ENCODE measurements at places on chromosomes 2 and 18.

- no peak for DNase-seq
These were observed 20.9 kb upstream of the CCBE1 start for GRCh38 chr18:59718108-59718463.

- DNase-seq, result no peak
These were observed 165.3 kb downstream of the SNTG2 start for GRCh38 chr2:1115843-1116539.

DNA sequence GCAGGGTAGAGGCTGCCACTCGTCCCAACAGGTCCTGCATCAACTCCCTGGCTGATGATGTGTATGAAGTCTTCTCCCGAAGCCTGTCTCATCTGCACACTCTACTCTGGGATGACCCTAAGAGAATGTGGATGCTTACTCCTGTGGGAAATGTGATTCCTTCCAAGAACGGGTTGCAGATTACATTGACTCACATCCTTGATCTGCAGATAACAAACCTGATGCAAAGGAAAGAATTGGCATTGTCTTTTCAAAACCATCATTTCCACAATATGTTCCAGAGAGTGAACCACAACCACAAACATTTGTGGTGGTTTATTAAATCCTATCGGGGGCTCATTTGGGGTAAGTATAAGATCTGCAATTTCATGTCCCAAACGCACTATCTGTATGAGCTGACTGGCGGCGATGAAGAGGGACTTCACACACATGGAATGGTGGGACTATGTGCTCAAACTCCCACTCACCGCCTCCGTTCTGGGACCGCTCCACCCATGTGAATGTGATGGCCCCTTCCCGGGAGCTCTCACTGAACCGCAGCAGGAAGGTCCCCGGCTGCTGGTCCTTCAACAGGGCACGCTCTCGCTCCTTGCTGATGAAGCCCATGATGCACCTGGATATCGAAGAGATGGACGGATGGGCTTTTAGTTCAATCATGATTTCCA is 35.5 kb downstream of the STAT1 start:
- no peak for DNase-seq

- no peak for DNase-seq
These were observed 46.7 kb downstream of the GLS start for GRCh38 chr2:190927301-190927700.

DNA sequence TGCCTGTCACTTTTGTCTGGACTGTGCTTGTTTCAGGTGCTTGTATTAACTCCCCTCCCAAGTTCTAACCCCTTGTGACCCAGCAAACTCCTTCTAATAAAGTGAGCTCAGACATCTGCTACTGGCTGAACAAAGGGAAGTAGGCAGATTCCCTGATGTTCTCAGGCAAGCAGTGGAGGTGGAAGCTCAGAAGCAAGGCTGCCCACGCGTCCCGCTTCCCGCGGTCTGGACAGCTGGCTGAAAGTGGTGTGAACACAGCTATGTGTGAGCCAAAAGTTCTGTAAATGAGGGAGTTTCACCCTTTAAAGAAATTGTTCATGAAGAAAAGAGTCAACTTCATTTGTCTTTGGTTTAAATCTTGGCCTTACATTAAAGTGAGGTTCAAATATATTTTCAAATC is 40.0 kb downstream of the NAPG start:
- no peak for DNase-seq

- no peak for DNase-seq
These were observed 89.1 kb downstream of the SCN2A start for GRCh38 chr2:165328272-165328671.

DNA sequence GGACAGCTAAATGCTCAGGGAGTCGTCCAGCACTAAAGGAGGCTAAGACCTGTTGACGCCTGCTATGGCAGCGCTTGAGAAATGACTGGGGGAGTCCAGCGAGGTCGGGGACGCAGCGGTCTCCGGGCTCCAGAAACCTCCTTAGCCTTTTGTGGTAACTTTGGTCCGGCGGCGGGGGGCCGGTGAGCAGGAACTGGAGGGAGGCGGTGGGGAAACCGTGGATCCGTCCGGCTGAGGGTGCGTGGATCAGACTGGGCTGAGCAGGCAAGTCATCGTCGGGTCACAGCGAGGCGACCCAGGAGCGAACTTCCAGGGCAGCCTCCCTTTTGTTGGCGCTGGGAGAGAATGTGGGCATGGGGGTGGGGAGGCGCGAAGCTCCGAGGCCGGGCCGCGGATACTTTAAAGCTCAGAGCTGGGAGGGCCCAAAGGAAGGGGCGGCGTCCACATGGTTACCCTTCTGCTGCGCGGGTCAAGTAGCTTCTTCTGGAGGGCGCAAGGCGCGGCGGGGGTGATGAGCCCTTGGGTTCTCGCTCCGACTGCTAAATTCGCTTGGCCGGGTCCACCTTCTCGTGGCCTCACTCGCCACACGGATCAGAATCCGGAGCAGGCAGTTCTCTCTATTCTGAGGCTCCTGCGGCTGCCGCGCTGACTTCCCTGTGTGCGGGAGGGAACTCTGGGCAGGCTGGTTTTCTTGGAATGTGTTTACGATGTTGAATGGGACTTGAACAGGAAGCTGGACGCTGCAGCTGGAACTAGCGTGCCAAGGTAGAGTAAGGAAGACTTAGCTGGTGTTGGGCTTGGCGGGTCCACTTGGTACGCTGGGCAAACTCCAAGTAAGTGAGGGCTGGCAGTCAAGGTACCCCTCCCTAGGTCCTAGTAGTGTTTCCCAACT is 920 bp downstream of the GULP1 start:
- no peak for DNase-seq

GRCh38 chr2:96839293-96839874 is 4.4 kb downstream of the ANKRD23 start:
- DNase-seq, result no peak

DNA sequence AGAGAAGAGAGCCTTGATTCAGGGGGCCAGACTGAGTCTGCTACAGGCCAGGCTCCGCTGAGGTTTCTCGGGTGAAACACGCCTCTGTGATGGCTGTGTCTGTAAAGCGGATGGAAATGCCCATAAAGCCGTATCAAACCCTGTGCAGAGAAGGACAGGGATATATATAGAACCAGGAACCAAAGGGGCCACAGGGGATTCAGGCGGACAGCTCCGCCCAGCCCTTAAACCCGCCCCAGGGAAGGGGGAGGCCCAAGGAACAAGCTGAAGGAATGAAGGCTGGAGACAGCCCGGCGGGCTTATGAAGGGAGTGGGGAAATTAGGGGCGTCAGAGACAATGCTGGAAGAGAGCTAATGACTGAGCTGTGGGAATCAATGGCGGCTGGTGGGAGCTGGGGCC is 42.1 kb downstream of the NHEJ1 start:
- DNase-seq, result no peak

- DNase-seq, result no peak
These were observed 232.8 kb downstream of the GRB14 start for GRCh38 chr2:164388511-164388910.

- no peak for DNase-seq
These were observed 9.8 kb upstream of the ZNF512 start for GRCh38 chr2:27572998-27573429.

DNA sequence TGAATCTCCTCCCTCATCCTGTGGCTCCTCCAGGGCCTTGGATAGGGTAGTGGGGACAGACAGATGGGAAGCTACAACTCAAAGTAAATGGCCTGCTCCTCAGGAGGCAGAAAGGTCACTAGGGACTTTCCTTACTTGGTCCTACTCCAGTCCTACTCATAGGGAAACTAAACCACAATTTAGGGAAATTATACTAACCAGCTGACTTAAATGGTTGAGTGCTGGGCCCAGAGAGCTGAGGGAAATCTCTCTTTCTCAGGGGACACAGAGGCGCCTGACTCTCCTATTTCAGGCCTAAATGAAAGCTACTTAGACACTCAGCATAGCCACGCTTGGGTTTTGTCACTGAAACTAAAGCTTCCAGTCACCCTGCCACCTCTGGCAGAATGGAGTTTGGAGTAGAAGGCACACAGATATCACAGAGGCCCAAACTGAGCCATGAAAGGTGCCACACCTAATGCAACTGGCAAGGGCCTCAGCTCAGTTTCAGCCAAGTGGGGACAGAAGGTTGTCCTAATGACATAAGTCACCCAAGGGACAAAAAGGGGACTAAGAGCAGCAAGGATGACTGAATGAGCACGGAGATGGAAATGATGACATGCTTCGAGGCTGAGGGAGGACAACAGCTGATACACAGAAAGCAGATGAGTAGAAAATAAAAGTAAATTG is 24.0 kb downstream of the CERKL start:
- DNase-seq, result no peak

DNA sequence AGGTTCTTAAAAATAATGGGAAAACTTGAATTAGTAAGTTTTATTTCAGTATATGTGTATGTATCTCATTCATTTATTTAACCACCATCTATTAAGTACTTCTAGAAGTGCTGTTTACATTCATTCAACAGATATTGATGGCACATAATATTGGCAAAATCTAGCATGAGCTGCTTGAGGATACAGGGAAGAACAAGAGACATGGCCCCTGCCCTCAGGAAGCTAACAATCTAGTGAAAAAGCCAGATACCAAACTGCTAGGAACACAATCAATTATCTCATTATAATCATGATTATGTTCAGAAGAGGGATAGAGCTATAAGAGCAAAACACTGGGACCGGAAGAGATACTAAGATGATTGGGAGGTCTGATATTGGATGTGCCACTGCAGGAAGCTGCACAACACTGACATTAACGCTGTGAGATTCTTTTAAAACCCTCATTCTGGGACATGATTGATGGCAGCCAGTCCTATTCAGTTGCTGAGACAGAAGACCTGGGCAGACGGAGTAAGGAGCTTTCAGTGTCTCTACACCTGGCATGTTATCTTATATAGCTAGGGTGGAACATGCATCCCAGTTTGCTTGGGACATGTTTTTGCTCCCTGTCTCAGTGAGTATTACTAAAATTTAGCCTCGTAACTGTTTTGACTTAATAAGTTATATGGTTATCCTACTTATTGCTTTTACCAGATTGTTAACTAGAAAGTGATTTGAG is 314.1 kb downstream of the STK39 start:
- no peak for DNase-seq

- no peak for DNase-seq
These were observed 323.1 kb downstream of the NBAS start for GRCh38 chr2:15238028-15238427.

- DNase-seq, result no peak
These were observed 63.1 kb downstream of the CXCR4 start for GRCh38 chr2:136054856-136055255.

DNA sequence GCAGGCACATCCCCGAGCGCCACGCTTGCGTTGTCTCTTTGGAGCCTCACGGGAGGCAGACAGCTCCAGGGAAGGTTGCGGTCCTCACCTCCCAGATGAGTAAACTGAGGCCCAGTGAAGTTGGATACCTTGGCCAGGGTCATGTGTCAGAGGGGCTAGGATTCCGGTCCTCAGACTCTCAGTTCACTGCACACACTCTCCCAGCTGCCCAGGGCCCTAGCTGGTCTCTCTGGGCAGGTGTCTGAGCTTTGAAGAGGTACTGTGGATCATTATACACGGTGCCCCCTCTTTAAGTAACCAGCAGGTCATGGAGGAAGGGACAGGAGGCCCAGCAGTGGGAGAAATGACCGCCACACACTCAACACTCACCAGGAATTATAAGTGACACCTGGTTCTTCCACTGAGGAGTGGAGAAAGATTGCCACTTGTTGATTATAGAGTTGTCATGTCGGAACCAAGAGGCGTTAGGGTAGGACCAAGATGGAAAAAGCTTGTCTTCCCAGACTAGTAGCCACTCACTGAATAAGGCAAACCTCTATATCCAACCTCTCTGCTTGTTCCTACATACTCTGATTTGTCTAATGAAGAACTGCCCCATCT is 588 bp downstream of the TMEM214 start:
- DNase-seq, result no peak

DNA sequence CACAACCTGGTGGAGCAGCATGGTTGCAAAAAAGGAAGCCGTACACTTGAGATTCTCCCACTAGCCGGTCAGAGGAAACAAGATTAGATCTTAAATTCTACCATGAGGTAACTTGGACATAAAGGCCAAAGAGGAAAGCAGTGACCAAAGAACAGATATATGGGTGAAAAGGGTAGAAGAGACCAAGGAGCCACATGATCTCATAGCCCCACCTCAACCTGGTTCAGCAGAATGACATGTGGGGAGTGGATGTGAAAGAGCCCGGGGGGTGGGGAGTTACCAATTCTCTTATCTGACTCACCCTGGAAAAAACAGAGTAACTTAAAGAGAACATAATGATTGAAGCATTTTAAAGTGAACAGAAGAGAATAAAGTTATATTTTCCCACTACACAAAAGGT is 683.0 kb downstream of the DSC3 start:
- no peak for DNase-seq

GRCh38 chr2:190352668-190353536 is 9.5 kb downstream of the INPP1 start:
- DNase-seq, result no peak

DNA sequence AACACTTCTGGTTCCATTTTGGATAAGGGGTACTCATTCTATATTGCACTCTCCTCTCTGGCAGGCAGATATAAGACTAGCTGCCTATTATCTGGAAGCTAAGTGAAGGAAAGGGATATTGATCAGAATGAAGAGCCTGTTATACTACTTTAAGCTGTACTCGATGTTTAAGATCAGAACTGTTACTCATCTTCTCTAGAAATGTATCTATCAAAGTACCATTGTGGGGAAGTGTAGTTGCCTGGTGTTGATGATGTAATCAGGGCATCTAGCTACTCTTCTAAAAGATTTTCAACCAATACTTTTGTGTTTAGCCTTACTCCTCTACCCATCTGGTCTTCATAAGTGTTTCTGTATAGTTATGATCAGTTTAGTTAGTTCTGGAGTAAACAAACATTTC is 5.8 kb downstream of the CAMKMT start:
- no peak for DNase-seq

GRCh38 chr18:56199580-56200330 is 438.6 kb downstream of the TXNL1 start:
- DNase-seq, result no peak

DNA sequence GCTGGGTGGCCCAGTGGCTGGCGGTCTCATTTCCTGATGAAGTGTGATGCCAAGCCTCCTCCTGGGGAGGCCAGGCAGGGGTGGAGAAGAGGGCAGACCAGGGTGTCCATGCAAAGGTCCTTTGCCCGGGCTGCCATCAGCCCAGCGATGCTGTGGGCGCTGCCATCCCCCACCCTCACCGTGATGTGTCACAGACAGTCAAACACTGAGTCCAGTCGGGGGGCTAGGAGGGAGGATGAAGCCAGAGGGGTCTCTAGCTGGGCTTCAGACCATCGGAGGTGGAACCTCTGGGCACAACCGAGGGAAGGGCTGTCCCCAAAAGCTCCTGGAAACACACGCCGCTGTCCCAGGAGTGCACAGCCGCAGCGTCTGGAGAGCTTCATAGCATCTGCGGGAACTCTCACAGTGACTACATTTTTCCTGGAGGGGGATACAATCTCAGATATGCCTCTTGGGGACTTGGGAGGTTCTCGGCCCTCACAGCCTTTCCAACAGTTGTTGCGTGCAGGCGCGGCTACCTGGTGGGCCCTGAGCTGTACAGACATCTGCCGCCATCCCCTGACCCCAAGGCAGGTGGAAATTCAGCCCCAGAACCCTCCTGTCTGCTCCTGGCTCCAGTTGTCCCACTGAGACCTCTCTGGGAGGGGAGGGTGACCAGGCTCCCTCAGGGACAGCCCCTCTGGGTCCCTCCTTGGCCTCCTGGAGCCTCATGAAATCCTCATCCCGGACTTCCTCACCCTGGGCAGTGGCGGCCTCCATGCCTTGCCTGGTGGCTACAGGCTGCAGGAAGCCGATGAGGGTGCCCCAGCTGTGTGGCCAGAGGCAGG is 26.5 kb upstream of the OTOS start:
- DNase-seq, result no peak

- no peak for DNase-seq
These were observed 130.1 kb downstream of the MAP2 start for GRCh38 chr2:209553913-209554312.
